Glutamatergic neuron (in vitro differentiated cells): ENCODE measurements at places on chromosomes 1 and 21.

DNA sequence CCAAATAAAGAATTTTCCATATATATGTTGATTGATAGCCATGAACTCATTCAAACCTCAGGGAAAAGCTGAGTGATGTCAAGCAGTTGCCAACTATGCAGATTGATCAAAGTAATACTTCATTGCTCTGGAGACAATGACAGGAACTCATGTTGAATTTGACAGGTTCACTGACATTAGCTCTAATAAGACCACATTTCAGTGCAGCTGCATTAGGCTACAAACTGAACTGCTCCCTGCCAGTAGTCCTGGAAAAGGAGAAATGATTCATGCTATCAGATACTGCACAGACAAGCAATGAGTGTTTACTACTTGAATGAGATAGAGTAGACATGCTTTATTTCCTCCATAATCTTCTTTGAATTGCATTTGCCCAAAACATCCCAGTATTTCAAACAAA, 948.4 kb downstream of the MRPL39 start:
- no peak for DNase-seq

GRCh38 chr1:18447509-18448220, 33.1 kb upstream of the KLHDC7A start:
- DNase-seq = no peak

DNA sequence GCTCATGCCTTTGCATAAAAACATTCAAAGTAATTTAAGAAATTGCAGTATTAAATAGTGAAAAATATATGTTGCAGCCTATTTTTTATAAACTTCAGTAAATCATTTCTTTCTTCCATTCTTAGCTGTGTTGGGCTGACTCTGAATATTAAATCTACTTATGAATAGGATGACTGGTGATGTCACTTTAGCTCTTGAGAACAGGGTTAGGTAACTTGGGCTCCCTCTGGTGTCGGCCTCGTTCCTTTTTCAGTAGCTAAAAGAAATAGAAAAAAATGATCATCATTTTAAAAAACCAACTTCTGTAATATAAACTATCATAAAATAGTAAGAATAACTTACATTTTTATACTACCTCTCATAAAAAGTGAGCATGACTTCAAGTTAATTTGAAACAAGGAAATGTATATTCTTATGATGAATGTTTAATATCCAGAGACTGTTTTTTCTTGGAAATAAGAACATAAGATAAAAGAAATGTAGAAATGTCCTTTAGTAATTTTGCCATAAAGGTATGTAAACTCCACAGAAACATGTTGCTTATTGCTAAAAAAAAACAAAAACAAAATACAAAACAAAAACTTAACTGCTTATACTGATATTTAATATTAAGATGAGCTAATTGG, 26.8 kb upstream of the NCAM2 start:
- DNase-seq = peak; percentile 74

GRCh38 chr1:193031431-193031830, 27.7 kb downstream of the UCHL5 start:
- no peak for DNase-seq

- no peak for DNase-seq
Measured at GRCh38 chr1:101511202-101511891, 274.5 kb downstream of the S1PR1 start.

- no peak for DNase-seq
Measured at GRCh38 chr1:229470406-229471043, 36.6 kb upstream of the ACTA1 start.

DNA sequence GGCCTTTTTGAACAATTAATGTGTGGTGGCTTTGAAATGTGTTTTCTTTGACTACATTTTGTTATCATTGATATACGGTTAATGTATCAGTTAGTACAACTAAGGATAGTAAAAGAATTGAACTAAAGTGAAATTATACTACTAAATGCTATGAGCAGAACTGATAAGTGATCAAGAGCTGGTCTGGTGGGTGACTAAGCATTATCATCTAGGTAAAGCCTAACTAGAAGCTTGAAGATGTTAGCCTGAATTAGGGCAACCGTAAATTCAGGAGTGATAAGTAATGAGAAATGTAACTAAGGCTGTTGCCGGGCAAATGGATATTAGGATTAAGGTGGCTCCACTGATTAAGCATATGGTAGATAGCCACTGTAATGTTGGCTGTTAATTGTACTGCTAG, 16.0 kb upstream of the GCLM start:
- no peak for DNase-seq

DNA sequence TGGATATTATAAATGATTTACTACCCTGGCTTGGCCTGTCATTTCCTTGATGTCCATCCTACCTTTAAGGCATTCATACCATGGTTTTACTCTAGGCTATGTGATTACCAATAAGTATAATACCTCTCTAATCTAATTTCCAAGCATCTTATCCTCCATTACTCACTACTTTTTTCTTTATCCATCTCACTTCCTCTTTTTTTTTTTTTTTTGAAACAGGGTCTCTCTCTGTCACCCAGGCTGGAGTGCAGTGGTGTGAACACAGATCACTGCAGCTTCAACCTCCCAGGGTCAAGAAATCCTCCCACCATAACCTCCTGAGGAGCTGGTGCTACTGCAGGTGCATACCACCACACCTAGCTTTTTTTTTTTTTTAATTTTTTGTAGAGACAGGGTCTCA, 39.9 kb downstream of the INKA2 start:
- no peak for DNase-seq

GRCh38 chr1:81577004-81577697, 223.6 kb upstream of the ADGRL2 start:
- DNase-seq = no peak

GRCh38 chr1:30790850-30791778, 33.5 kb upstream of the LAPTM5 start:
- DNase-seq = no peak

DNA sequence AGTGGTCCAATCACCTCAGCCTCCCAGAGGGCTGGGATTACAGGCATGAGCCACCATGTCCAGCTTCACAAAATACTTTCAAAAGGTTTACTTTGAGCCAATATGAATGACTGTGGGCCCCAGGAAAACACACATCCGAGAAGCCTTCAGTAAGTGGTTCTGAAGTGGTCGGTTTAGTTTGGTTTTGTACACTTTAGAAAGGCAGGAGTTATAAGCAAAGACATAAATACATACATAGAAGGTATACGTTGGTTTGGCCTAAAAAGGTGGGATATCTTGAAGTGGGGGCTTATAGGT, 3.2 kb upstream of the MIB2 start:
- DNase-seq = no peak

- no peak for DNase-seq
Measured at GRCh38 chr1:216046336-216046735, 376.9 kb downstream of the USH2A start.

DNA sequence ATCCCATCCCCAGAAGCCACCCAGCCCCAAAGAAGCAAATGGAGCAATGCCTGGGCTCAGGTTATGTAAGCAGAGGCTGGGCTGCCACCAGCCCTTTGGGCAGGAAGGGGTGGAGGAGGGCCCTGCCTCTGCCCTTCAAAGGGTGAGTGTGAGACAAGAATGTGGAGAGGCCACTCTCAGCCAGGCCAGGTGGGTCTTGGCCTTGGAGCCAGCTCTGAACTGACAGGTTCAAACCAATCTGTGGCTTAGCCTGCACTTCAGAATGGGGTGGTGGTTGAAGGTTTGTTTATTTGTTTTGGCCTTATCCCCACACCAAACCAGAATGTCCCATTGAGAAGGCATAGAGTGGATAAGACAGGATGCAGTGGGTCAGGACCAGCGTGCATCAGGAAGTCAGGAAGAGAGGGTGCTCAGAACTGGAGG, 29.8 kb downstream of the C1orf116 start:
- DNase-seq = no peak

GRCh38 chr1:28296401-28297261, 32.2 kb upstream of the MED18 start:
- peak; percentile 46 for DNase-seq

GRCh38 chr1:70528590-70529333, 117.7 kb downstream of the CTH start:
- DNase-seq = peak; percentile 35

- DNase-seq = no peak
Measured at GRCh38 chr1:2317230-2318065, 73.9 kb downstream of the MORN1 start.

DNA sequence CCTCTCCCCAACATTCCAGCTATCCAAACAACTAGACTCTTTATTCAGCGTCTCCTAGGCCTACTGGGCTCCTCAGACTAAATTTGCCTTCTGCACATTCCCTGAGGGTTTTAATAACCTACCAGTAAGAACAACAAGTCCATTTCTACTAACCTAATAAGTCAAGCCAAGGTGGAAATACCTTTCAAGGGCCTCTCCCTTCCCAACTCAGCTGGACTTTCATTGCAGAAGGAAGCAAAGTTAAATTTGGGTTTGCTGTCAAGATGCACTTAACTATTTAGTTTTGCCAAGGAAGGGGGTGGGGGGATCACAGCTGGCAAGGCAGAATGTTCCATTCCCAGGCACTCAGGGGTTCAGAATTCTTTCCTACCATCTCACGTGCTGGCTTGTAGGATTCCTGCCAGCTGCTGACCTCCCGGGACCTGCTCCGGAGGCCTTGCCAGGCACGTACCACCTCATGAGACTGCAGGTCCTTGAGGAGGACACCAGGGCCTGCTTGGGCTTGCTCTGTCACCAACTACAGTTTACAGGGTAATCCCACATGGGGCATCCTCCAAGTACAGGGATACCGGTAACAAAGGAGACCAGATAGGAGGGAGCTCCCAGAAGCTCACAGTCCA, 29.8 kb downstream of the SLC30A1 start:
- no peak for DNase-seq

DNA sequence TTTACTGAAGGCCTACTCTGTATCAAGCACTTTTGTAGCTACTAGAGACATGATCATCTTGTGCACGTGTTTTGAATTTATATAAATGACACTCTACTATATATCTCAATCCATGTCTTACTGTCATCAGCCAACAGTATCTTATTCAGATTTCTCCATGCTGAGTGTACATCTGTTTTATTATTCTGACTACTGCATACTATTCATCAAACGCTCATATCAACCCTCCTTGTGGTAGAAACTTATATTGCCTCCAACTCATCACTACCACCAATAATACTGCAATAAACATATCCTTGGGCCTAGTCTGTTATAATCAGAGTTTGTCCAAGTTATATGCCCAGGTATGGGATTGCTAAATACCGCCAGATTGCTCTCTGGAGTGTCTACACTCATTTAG, 81.6 kb upstream of the IRF2BP2 start:
- no peak for DNase-seq

DNA sequence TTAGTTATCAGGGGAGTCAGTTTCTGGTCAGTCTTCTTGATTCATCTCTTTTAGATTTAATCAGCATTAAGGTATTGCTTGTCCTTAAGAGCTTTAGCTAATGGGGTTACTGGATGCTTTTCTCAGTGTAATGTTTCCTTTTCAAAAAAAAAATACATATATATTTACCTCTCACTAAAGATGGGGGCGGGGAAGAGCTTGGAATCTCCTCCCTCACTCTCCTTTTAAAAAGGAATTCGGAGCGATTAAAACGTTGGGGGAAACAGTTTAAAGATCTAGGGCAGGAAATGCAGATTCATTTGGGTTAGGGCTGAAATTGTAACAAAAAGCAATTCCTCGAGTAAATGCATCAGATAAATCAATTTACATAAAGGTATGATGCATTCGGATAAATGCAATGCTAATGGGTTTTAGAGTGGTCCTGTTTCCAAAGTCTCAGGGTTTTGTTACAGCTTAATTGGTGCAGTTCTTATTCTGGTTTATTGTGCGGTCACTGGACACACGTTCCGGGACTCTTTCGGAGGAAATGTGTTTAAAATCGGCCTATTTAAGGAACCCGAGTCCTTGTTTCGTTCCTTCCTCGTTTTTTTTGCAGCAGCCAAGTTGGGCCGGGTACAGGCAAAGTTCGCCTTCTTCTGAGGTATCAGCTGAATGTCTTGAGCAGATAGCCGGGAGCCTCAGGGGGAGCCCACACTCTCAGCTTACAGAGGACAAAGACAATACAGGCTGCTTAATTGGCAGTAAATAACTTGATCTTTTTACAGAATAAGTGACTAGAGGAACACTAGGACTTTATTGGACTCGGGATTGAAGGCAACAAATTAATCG, 1.6 kb downstream of the LMO4 start:
- DNase-seq = no peak

- DNase-seq = no peak
Measured at GRCh38 chr1:40014812-40015594, 25.5 kb upstream of the CAP1 start.

DNA sequence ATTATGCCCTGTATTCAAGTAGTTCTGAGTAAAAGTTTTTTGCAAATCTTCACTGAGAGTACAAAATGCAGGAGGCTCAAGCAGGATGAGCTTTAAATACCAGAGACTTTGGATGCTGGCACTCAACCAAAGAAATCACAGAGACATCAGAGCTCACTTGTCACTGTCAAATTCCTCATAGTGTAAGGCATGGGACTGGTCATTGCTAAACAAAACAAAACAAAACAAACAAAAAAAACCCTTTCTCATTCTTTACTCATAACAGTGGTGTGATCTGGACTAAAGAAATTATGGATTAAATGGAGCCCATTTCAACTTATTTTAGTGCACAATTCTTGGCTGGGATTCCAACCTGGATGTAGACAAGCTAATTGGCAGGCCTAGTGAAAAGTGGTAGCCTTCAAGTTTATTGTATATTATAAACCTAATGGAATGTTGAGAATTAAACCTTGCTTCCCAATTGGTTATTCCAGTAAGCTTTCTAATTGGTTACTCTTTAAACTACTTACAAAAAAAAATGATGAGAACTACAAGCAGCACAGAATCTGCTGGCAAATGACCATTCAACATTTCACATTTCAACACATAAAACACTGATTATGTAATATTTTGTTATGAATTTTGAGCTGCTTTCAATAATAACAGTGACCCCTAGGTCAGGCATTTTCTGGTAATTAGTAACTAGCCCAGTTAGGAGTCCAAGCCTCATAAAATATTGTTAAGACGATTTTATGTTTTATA, 30.6 kb upstream of the NEK7 start:
- no peak for DNase-seq

DNA sequence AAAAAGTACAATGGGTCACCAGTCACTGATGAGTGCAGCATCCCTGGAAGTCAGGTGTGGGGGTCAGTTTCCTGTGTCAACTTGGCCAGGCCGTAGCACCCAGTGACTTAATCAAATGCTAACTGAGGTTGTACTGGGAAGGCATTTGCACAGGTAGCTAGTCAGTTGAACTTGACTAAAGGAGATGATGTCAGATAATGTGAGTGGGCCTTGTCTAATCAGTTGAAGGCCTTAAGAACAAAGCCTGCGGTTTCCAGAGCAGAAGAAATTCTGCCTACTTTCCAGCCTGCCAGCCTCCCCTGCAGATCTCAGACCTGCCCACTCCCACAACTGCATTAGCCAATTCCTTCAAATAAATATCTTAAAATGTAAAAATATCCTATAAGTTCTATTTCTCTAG, 57.1 kb downstream of the ERG start:
- DNase-seq = no peak

GRCh38 chr1:106249810-106250209, 806.7 kb upstream of the PRMT6 start:
- no peak for DNase-seq

GRCh38 chr1:81915937-81916336, 115.2 kb downstream of the ADGRL2 start:
- DNase-seq = no peak

GRCh38 chr1:3711780-3712451, 40.3 kb upstream of the CCDC27 start:
- no peak for DNase-seq

- DNase-seq = no peak
Measured at GRCh38 chr1:99507906-99508732, 137.8 kb upstream of the PALMD start.
